ENCODE measurements at places on chromosomes 5 and 9.

GRCh38 chr5:103434057-103434456, 128.5 kb downstream of the NUDT12 start:
- no peak for DNase-seq

DNA sequence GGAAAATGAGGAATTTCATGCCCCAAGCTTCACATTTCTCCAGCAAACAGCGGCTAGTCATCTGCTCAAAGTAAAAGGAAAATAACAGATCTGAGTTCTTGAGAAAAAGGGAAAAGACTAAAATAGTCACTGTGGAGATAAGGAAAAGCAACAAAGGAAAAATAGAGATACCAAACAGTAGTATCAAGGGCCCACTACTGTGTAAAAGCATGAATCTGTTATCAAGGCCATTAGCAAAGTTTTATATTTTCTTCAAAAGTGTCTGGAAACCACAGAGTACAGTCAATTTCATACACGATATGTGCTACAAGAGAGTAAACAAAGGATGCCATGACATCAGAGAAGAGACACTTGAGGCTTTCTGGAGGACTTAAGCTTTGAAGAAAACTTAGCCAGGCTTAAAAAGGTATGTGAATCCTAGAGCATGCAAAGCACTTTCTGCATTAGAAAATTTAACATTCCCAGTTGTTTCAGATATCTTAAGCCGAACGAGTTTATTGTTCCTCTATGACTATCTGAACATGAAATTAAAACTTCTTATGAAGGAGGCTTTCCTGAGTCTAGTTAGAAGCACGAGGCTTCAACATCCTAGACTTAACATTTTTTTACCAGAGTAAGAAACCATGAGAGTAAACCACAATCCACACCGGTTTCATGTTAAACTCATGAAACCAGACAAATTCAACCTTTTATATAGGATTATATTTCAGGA, 1.2 kb downstream of the TTC33 start:
- peak; percentile 45 for DNase-seq

DNA sequence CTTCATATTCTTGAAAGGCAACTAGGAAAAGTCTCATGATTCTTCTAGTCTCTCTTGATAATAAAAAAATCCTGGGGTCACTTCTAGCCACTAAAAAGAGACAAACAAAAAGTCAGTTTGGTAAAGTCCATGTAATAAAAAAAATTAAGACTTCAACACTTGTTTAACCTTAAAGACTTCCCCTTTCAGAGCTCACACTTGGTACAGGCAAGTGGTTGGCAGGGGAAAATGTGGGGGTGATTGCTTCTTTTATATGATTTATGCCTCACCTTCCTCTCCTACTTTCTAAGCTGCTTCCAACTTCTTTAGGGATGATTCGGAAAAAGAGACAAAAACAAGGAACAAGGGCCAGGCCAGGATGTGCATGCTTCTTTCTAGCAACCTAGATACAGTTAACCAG, 5.1 kb upstream of the ERCC6L2 start:
- DNase-seq = no peak

- no peak for DNase-seq
Observed at GRCh38 chr9:71446106-71446472, 322.2 kb downstream of the CEMIP2 start.

GRCh38 chr9:133792721-133793470, 54.7 kb upstream of the SARDH start:
- DNase-seq = peak; percentile 30

Data from kidney glomerular epithelial cell (primary cell).